ENCODE measurements at places on chromosomes 4 and X. TPM values are rescaled to one million over a fixed set of nuclear protein-coding genes. Genes with fewer than 3 reads are reported as not detected.

Gene CD38
- 7.6 TPM for total RNA-seq

Gene ESX1
- not detected for total RNA-seq

Gene NAP1L5
- total RNA-seq: 1.5 TPM

Gene MAGEC3
- not detected for total RNA-seq

Gene ZNF81
- 4.3 TPM for total RNA-seq

Gene YIPF7
- total RNA-seq: not detected

Gene CSN1S1
- total RNA-seq: not detected

Gene CT55
- not detected for total RNA-seq

Gene PCDH7
- total RNA-seq: 0.03 TPM

Gene TRIM61
- not detected for total RNA-seq

Gene H2BW2
- not detected for total RNA-seq

Gene CSAG1
- total RNA-seq: 0.59 TPM

Gene GASK1B
- total RNA-seq: 0.53 TPM

Gene N4BP2
- total RNA-seq: 2.5 TPM

Gene DUSP21
- not detected for total RNA-seq

Gene IRS4
- not detected for total RNA-seq

Gene CTAG1A
- total RNA-seq: not detected

Gene TEX11
- total RNA-seq: not detected

Gene TLR10
- total RNA-seq: 0.05 TPM

Gene CTAG1B
- not detected for total RNA-seq

Gene S100P
- total RNA-seq: 59.5 TPM

Gene PABPC1L2A
- not detected for total RNA-seq

Gene SLC4A4
- 2.8 TPM for total RNA-seq

Gene NUDT9
- total RNA-seq: 25.3 TPM

Gene PPP1R2C
- not detected for total RNA-seq

Gene TCEANC
- 0.73 TPM for total RNA-seq

Gene GRIA3
- not detected for total RNA-seq

Gene PNMA6A
- total RNA-seq: 4.8 TPM

Gene IGSF1
- 0.27 TPM for total RNA-seq

Gene DOCK11
- total RNA-seq: 6.6 TPM

Gene SLC9B2
- 9.3 TPM for total RNA-seq

Gene EVC2
- total RNA-seq: 2.5 TPM

Gene UGT2B17
- total RNA-seq: not detected

Gene USP11
- 54.7 TPM for total RNA-seq

Gene LRPAP1
- 139 TPM for total RNA-seq

Gene NDNF
- total RNA-seq: not detected

Gene SSX4B
- not detected for total RNA-seq

Gene SUPT20HL2
- not detected for total RNA-seq

Gene SLC38A5
- total RNA-seq: 0.10 TPM

Gene RNF212
- 2.1 TPM for total RNA-seq

Gene DAPP1
- total RNA-seq: not detected

Gene TMPRSS11B
- not detected for total RNA-seq

Gene CXXC4
- 0.02 TPM for total RNA-seq

Gene MAGEA12
- not detected for total RNA-seq

Gene MAPK10
- 0.64 TPM for total RNA-seq

Gene ANKRD50
- 4.8 TPM for total RNA-seq

Gene MAOB
- total RNA-seq: 0.16 TPM

Gene MAOA
- 0.16 TPM for total RNA-seq

Gene KLHL15
- 4.5 TPM for total RNA-seq

Data from A549 treated with RU486 at 1 μM for 4 hours (cell line).